Osteocyte (in vitro differentiated cells): ENCODE measurements at places on chromosomes 1 and 21. TPM values are rescaled to one million over a fixed set of nuclear protein-coding genes. Genes with fewer than 3 reads are reported as not detected.

- DNase-seq, result no peak
These were observed 296.5 kb upstream of the ADGRL4 start for GRCh38 chr1:79303040-79303439.

DNA sequence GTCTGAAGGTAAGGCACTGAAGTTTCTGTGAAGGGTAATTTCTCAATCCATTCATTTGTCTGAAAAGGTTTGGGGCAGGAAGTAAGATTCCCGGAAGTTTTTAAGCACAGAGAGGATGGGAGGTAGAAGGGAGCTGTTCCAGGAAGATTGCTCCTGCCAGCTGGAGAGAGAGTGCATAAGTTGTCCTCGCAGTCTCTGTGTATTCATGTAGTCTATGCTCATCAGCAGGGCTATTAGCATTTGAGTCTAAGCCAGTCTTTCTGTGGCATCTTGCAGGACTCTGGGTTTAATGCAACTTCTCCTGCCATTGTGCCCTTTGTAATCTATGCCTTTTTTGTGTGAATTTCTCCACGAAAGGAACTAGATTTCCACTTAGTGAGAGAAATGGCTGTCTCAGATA, 140.8 kb upstream of the FGGY start:
- no peak for DNase-seq

- no peak for DNase-seq
These were observed 752 bp upstream of the ACTA1 start for GRCh38 chr1:229434641-229435051.

GRCh38 chr1:175434283-175434860, 241.8 kb upstream of the KIAA0040 start:
- DNase-seq, result no peak

The NR1I3 gene
- not detected in 2 replicates for total RNA-seq

The AGBL4 gene
- not detected in 2 replicates for total RNA-seq

The ACP6 gene
- total RNA-seq, result 12.1 and 12.6 TPM in 2 replicates
